Left ventricle myocardium inferior (tissue), 1 donor: ENCODE measurements at places on chromosomes 13 and 19.

- DNase-seq, result peak; percentile 1
These were observed 36.5 kb downstream of the TFDP1 start for GRCh38 chr13:113621046-113621445.

DNA sequence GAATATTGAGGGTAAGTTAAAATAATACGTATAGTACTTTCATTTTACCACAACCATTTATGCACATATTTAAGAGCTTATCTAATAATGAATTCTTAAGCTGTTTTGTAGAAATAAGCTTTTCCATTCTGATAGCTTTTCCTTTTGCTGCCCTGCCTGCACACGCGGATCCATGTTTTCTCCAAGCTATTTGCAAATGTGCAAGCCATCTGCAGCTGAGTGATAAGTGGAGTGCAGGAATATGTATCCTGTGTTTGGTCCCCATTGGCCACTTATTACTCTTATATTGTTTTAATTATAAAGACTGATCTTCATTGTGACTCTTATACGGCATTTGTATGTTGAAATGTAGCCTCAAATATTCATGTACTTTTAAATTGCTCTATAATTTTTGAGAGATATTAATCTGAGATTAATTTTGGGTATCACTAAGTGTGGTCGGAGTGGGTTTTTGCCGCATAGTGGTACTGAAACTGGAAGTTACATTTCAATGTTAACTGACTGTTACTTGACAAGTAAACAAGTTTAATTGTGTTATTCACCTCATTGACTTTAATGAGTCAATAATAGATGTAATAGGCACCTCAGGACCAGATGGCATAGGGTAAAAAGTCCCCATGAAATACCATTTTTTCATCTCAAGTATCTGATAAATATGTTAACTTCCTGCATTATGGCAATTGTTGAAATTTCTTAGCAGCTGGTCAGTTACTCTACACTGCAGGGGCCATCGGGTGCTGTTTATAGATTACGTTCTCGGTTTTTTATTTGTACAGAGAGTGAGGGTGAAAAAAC is 1567.4 kb downstream of the EFNB2 start:
- DNase-seq, result no peak

DNA sequence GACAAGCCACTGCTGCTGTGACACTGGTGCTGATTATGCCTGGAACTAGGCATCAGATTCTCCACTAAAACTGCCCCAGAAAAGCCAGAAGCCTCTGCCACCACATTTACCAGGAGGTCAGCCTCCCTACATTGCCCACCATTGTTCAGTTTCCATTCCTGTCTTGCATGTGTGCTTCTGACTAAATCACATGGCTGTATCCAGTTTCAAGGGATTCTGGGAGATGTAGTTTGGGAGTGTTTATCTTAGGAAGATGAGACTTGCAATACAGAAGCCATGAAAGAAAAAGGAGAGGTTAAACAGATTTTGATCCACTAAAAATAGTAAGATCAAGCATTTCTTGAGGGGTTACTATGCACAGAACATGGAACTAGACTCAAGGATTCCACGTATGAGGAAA is 40.7 kb upstream of the SERPINE3 start:
- no peak for DNase-seq

GRCh38 chr19:3015126-3016057 is 13.7 kb downstream of the TLE2 start:
- DNase-seq, result no peak

DNA sequence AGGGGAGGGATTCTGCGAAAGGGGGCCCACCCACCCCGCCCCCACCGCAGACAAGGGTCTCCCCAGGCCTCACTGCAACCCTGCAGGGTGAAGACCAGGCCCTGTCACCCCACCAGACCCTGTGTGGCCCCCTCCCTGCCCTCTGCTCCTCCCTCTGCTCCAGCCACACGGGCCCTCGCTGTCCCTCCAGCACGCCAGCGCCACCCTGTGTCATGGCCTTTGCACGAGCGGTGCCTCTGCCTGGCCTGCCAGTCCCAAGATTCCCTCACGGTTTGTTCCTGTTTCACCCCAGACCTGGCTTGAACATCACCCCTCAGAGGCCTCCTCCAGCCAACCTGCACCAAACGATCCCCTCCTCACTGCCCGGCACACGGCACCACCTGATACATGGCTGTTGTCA is 27.3 kb downstream of the PIP5K1C start:
- no peak for DNase-seq

DNA sequence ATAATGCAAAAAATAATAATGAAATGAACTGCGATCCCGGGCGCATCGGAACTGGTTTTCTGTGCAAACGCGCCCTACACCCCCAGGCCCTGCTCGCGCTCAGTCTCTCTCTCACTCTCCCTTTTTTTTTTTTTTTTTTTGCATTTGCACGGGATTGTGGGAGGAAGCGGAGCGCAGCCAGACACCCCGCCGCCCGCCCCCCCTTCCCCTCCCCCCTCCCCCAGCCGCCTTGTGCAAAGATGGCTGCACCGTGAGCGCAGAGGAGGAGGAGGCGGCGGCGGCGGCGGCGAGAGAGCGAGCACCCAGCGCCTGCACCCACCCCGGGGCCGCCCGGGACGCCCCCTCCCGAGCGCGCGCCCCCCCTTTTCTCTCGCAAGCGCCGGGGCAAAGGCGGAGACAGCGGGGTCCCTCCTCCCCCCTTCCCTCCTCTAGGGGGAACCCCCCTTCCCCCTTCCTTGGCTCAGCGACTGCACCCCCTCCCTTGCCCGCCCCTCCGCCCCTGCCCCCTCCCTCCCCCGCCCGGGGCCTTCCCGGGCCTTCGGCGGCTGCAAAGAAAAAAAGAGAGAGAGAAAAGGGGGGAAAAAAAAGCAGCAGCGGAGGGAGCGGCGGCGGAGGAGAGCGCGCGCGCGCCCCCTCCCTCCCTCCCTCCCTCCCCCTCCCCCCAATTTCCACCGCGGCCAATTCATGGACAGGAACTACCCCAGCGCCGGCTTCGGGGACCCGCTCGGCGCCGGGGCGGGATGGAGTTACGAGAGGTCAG is at the start of gene PRR12:
PRR12 (plus strand) TSS at position 212 of the 760 bp plus-strand sequence; CDS start at position 685, 473 bp downstream.
- peak; percentile 62 for DNase-seq

- no peak for DNase-seq
These were observed 95.3 kb upstream of the TM9SF2 start for GRCh38 chr13:99405966-99406365.

- no peak for DNase-seq
These were observed 313.3 kb downstream of the ENOX1 start for GRCh38 chr13:43473437-43473836.
